Gastrocnemius medialis (tissue), 4 donors: ENCODE measurements at places on chromosomes 3 and 15.

DNA sequence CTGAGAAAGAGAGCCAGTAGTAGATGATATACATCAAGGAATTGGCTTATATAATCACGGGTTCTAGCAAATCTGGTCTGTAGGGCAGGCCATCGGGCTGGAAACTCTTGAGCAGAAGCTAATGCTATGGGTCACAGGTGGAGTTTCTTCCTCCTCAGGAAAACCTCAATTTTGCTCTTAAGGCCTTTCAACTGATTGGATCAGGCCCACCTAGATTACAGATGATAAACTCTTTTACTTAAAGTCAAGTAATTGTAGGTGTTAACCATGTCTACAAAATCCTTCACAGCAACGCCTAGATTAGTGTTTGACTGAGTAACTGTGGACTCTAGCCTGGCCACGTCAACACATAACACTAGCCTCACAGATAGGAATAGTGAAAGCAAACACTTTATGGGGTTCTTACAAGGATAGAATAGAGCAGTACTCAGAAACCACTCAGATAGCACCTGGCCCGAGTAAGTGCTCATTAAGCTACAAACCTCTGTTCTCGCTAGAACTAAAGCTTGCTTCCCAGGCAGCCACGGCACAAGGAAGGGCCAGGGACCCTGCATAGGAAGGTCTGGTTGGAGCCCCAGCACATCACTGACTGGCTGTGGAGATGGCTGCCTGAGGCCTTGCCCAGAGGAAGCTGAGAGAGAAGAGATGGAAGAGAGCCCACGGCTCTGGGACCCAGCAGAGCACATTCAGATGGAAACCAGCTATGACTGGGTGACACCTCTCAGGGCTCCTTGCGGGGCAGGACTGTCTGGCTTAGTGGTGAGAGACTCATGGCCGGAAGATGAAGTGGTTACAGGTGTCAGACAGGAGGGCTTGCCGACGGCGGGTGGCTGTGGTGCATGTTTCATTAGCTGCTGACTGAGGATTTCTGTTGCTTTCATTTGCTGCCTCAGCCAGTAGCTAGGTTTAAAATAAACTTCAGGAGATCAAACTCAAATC is 202.5 kb upstream of the TLE3 start:
- DNase-seq: no peak

DNA sequence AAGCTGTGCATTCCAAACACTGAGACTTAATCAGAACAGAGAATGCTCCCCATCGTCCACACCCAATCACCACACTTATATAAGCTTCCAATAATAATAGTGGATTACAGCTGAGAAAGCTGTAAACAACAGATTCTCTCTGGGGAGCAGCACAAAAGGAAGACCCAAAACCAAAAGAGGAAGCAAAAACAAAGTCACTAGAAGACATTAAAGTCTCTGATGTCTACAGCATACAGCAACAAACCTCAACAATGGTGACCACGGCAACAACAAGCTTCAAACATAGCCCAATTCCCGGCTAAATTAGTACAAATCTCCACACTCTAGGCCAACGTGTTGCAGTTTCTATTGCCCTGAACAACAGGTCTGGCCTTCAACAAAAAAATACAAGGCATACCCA is 37.7 kb downstream of the ZDHHC23 start:
- DNase-seq: no peak

DNA sequence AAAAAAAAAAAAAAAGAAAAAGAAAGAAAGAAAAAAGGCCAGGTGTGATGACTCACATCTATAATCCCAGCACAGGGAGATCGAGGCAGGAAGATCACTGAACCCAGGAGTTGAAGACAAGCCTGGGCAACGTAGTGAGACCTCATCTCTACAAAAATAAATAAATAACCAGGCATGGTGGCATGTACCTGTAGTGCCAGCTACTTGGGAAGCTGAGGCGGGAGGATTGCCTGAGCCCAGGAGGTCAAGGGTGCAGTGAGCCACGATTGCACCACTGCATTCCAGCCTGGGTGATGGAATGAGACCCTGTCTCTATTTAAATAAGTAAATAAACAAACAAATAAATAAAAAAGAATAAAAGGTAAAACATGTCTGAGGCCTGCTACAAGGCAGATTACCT is 39.3 kb upstream of the LACTB start:
- DNase-seq: no peak

GRCh38 chr3:23000371-23000770 is 202.8 kb upstream of the UBE2E2 start:
- DNase-seq: no peak

GRCh38 chr15:41495736-41496599 is 2.3 kb downstream of the ITPKA start:
- DNase-seq: no peak

GRCh38 chr15:45048794-45049631 is 26.0 kb downstream of the SORD start:
- DNase-seq: no peak

- no peak for DNase-seq
Measured at GRCh38 chr3:98567666-98568270, 25.6 kb downstream of the CPOX start.

DNA sequence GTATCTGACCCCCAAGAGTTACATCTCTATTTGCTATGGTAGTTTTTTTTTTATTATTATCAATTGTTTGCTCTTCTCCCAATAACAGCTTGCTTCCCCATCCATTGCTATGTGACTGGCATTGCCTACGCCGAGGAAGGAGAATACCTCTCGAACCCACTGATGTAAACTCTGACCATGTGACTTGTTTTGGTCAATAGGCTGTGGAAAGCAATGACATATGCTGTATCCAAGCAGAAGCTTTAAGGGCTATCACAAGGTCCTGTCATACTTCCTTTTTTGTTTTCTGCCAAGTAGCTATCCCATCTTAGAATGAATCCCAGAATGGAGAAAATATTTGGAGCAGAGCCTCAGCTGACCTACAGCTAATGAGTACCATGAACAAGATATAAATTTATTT is 111.0 kb upstream of the FRMD4B start:
- DNase-seq: no peak

GRCh38 chr3:78177780-78178179 is 1137.9 kb downstream of the ROBO2 start:
- DNase-seq: no peak

DNA sequence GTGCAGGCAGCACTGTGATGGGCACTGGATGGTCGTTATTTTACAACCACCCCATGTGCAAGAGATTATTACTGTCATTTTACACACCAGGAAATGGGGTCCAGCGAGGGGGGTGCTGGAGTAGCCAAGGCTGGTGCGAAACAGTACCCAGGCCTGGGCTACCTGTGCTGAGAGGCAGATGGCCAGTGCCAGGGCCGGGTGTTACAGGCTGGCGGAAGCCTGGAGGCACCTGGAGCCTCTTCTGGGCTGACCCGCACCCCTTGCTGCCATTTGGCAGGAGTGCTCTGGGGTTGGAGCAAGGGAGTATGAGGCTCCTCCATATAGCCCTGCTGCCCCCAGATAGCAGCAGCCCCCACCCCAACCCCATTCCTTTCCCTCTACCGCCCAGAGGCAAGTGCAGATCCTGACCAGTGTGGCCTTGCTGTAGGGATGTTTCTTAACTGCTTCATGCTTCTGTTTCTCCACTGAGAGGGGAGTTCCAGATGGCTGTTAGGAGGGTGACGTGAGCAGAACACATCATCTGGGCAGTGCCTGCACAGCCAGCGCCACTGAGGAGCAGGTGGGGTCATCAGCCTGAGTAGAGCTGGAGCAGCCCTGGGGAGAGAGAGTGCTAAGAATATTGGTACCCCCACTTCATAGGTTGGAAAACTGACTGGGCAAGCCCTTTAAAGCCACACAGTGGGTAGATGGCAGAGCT is 15.3 kb downstream of the SNX33 start:
- no peak for DNase-seq

GRCh38 chr15:101578443-101578894 is 73.7 kb downstream of the TM2D3 start:
- DNase-seq: no peak

DNA sequence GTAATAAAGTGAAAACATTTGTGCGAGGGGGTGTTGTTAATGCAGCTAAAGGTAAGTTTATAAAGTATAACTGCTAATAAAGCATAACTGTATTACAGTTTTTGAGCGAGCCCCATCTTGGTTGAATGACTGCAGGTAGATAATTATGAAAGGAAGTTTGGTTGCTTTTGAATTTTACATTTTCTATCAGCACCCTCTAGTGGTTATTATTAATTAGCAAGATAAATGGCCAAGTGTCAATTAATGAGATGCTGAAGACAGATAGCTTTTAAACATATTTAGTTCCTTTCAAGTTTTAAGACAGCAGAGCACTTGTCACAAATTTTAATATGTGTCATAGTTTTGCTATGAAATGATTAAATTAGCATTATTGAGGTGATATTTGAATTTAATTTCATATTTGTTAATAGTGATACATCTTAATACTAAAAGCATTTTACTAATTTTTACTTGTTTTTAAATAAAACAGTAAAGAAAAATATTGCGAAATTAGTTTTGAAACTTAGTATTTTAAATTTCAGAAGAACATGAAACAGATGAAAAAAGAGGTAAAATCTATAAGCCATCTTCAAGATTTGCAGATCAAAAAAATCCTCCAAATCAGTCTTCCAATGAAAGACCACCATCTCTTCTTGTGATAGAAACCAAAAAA is 15.1 kb downstream of the U2SURP start:
- no peak for DNase-seq

GRCh38 chr15:66864871-66865281 is 162.8 kb downstream of the SMAD6 start:
- no peak for DNase-seq

GRCh38 chr15:96406701-96407100 is 76.2 kb downstream of the NR2F2 start:
- DNase-seq: no peak

DNA sequence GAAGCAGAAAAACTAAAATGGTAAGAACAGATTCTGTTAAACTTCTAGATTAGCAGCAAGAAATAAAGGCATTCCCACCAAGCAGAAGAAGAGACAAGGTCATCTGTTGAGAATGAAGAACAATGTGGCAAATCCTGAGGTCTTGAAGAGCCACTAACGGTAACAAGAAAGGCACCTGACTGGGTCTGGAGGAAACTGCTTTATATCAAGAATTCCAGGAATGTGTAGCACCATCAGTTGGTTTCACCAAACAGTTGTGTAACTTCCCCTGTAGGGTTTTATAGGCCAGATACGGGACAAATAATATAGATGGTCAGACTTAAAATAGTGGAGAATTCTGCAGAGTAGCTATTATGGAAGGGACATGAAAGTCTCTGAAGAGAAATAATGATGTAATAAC is 57.3 kb downstream of the ACAP2 start:
- no peak for DNase-seq

DNA sequence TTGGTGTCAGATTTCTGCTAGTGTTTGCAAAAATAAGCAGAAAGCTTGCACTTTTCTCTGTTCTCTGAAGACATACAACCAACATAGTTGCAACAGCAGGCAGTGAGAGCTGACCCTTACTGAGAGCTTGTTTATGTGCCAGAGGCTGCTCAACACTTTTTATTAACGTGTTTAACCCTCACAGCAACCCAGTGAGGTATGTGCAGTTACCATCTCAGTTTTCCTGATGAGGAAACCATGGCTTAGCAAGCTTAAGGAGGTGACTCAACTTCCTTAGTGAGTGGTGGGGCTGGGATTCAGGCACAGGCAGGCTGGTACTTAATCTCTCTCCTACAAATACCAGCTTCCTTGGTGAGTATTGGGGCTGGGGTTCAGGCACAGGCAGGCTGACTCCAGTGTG is 158.1 kb upstream of the CTDSPL start:
- no peak for DNase-seq

GRCh38 chr15:86322629-86323028 is 243.0 kb downstream of the AGBL1 start:
- no peak for DNase-seq

DNA sequence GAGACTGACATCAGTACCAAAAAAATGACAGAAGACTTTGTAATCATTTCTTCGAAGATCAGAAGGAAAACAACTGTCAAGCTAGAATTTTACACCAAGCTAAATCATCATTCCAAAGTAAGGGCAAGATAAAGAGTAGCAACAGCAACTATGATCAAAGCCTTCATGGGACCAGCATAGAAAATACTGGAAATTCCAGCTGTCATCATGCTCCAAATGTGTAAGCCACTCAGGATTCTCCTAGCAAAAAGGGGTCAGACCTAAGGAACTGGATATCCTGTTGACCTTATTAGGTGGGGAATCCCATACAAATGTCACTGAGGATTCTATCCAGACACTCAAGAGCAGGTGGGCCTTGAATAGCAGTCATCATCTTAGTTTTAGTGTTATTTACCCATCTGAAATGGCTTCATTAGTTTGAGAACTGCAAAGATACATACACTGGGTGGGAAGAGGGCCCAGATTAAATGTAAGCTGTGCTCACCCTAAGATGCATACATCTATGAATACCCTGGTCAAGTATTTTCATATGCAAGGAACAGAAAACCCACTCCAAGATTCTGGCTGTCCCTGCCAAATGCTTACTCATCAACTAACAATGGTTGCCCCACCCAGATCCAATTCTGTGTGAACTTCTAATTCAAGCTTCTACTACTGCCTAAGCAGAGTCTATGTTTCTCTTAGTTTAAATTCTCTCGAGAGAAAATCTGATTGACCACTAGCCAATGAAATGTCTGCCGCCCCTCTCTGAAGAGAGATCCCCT is 33.5 kb downstream of the CLDN18 start:
- no peak for DNase-seq

GRCh38 chr15:39451121-39451688 is 129.7 kb upstream of the THBS1 start:
- DNase-seq: no peak

DNA sequence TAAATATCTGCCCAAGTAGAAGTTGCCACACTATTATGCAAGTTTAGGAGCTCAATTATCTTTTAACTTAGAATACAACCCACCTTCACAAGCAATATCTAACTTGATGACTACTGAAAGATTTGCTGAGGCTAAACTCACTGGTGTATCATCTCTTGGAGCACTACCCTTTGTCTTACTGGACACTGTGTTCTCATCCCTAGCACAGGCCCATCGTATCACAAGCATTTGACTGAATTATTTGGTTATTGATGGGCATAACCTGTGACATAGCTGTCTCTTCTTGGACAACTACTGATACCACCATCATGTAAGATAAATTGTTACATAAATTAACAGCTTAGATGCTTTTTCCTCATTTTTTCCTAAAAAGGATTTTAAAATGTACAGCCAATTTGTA is 216.2 kb upstream of the THBS1 start:
- DNase-seq: no peak

GRCh38 chr3:43286115-43286840 is at the start of gene SNRK:
Gene SNRK (plus strand): TSS chr3:43286540. CDS start chr3:43303204, 16,664 bp downstream.
- DNase-seq: peak; percentile 80

DNA sequence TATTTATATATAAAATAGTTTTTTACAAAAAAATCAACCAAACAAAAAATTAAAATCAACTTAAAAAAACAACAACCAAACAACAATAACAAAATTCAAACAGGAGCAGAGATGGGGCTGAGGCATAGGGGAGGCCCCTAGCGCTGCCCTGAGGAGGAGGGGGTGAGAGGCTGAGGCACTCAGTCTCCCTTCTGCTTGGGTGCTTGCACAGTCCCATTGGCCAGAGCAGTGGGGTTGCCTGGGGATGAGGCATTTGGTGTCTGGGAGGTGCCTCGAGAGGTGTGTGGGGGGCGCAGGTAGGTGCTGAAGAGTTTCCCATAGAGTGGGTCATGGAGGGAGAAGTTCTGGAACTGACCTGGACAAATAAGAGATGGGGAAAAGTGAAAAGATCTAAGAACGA is 8.0 kb downstream of the LPCAT4 start:
- DNase-seq: no peak

- DNase-seq: no peak
Measured at GRCh38 chr3:49533786-49534519, 20.3 kb upstream of the BSN start.

GRCh38 chr15:73927003-73927475 is 777 bp downstream of the LOXL1 start:
- no peak for DNase-seq

GRCh38 chr15:67100801-67101581 is 35.6 kb downstream of the SMAD3 start:
- DNase-seq: no peak
